ENCODE measurements at places on chromosomes 13 and 19. TPM values are rescaled to one million over a fixed set of nuclear protein-coding genes. Genes with fewer than 3 reads are reported as not detected.

AXL gene
- total RNA-seq: 172 TPM

- H3K4me3 ChIP-seq: no peak overlapping the region
- H3K36me3 ChIP-seq: no peaks in the 10 kb centered on the region
- no peak overlapping the region for H3K27ac ChIP-seq
- no peak for DNase-seq
- no peaks in the 10 kb centered on the region for H3K4me1 ChIP-seq
Observed at GRCh38 chr13:75091718-75092117, 390.3 kb downstream of the TBC1D4 start.

GRCh38 chr19:22735911-22736645 lies 47.9 kb downstream of the ZNF99 start:
- H3K4me3 ChIP-seq: no peak overlapping the region
- H3K27ac ChIP-seq: no peak overlapping the region
- no peaks in the 10 kb centered on the region for H3K4me1 ChIP-seq
- no peaks in the 10 kb centered on the region for H3K36me3 ChIP-seq

USF2 gene
- 103 TPM for total RNA-seq

- H3K27ac ChIP-seq: no peak overlapping the region
- H3K27me3 ChIP-seq: no peaks in the 10 kb centered on the region
- no peaks in the 10 kb centered on the region for H3K36me3 ChIP-seq
- DNase-seq: peak; percentile 42
Observed at GRCh38 chr13:69324090-69324886, 783.3 kb upstream of the ATXN8OS start.

GAPDHS gene
- total RNA-seq: not detected

- H3K27me3 ChIP-seq: no peaks in the 10 kb centered on the region
- no peak overlapping the region for H3K4me3 ChIP-seq
- no peaks in the 10 kb centered on the region for H3K36me3 ChIP-seq
- no peak for DNase-seq
Observed at GRCh38 chr19:13244920-13245319, 94.7 kb downstream of the IER2 start.

All from PC-3 (cell line).